ENCODE measurements at places on chromosomes 7 and 10.
A peak's percentile ranks its signal among the peaks of the same experiment; 100 is the strongest.

- DNase-seq, result peak; percentile 71
Measured at GRCh38 chr7:128705891-128706333, 33.2 kb upstream of the CALU start.

GRCh38 chr7:55129541-55130394, 111.0 kb downstream of the EGFR start:
- no peak for DNase-seq

GRCh38 chr10:117004227-117005025, 561 bp downstream of the SHTN1 start:
- DNase-seq, result peak; percentile 30

GRCh38 chr7:138001529-138002095, at the start of gene CREB3L2:
TSS of gene CREB3L2 (minus strand) at chr7:138002086. CDS start at chr7:138001705, 381 bp downstream.
- DNase-seq, result no peak

DNA sequence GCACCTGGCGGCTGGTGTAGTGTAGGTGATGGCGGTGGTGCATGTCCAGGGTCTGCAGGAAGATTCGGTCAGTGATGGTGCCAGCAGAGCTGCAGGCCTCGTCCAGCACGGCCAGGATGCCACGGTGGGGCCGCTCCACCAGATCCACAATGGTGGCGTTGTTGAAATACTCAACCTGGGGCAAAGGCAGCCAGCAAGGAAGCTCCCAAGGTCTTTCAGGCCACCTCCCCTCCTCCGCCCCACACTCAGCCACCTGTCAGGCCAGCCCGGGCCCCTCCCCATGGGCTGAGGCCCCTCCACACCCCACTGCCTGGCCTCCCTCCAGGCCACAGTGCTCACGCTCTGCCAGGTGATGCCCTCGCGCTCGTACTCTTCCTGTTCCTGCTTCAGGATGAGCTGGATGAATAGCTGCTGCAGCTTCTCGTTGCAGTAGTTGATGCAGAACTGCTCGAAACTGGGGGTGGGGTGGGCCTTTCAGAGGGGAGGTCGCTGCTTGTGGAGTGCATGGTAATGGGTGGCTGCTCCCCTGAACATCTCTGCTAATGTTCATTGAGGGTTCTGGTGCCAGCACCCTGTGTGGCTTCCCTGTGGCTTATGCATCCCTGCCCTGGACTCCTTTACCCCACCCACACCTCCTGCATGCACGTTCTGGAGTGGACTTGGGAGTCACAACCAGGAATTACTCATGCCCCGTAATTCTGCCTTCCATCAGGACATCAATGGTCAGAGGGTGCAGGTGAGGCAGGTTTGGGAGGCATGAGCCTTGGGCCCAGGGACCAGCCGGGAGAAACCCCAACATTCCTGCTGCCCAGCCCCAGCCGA, 8.9 kb downstream of the MYO1G start:
- DNase-seq, result no peak

GRCh38 chr7:158760936-158761335, 56.3 kb upstream of the NCAPG2 start:
- no peak for DNase-seq

- peak; percentile 73 for DNase-seq
Measured at GRCh38 chr10:59971915-59972314, 65.6 kb upstream of the CCDC6 start.

GRCh38 chr7:55526770-55527169, 45.5 kb downstream of the VOPP1 start:
- no peak for DNase-seq

GRCh38 chr10:20406281-20407104, 490.6 kb downstream of the NEBL start:
- no peak for DNase-seq

GRCh38 chr7:1385086-1385808, 74.0 kb downstream of the MICALL2 start:
- no peak for DNase-seq

- no peak for DNase-seq
Measured at GRCh38 chr7:31874631-31875386, 187.8 kb downstream of the PPP1R17 start.

GRCh38 chr7:159025161-159025779, 119.4 kb downstream of the VIPR2 start:
- no peak for DNase-seq

GRCh38 chr7:143360788-143361551, 1.5 kb downstream of the FAM131B start:
- DNase-seq, result no peak

- DNase-seq, result no peak
Measured at GRCh38 chr10:121063744-121064143, 212.6 kb downstream of the WDR11 start.

- no peak for DNase-seq
Measured at GRCh38 chr7:138460176-138460648, at the start of gene TRIM24. TSS of gene TRIM24 (plus strand) at chr7:138460259. CDS start at chr7:138460549, 290 bp downstream.

DNA sequence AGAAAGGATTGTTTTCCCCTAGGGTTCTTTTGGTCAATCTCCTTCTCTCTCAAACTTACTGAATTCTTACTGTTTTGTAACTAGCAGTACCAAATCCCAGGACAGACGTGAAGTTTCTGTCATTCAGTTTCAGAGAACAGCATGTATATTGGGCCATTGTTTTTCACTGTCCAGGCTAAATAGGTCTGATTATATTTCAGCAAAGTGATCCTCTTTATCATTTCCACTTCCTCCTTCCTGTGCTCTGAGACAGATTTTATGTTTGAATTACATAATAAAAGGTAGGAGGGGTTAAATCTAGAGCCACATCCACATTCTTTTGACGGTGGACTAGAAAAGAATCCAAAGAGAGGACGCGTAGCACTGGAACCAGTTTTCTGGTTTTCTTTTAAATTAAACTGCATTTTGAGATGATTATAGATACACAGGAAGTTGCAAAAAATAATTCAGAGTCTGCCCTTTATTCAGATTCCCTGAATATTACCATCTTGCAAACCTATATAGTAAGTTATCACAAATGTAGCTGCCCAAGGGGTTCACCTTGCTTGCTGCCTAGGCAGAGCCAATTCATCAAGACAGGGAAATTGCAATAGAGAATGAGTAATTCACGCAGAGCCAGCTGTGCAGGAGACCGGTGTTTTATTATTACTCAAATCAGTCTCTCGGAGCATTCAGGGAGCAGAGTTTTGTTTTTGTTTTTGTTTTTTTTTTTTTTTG, 40.1 kb downstream of the AKR1E2 start:
- no peak for DNase-seq

GRCh38 chr10:13349463-13350274, 1.6 kb upstream of the SEPHS1 start:
- no peak for DNase-seq

DNA sequence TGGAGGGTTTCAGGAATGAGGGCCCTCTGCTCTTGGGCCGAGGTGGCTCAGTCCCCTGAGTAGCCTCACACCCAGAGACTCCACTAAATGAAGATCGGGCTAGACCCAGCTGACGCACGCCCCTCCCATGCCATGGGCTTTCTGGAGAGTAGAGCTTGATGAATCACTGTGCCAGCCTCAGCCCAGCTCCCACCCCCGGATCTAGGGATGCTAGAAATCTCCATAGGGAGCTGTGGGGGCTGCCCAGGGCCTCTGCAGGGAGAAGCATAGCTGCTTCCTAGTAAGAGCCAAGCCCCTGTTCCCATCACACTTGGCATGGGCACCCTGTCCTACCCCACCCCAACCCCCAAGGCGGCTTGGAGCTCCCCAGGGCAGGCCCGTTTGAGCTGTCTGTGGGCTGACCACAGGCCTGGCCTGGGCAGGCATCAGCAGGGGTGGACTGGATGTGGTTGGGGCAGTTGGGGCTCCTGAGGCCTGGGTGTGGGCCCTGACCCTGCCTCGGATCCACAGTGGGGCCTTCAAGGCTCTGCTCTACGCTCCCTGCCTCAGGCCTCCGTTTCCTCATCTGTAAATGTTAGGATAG, 121.2 kb downstream of the ZMIZ1 start:
- DNase-seq, result no peak

- DNase-seq, result no peak
Measured at GRCh38 chr10:26138613-26139012, 78.0 kb upstream of the GAD2 start.

DNA sequence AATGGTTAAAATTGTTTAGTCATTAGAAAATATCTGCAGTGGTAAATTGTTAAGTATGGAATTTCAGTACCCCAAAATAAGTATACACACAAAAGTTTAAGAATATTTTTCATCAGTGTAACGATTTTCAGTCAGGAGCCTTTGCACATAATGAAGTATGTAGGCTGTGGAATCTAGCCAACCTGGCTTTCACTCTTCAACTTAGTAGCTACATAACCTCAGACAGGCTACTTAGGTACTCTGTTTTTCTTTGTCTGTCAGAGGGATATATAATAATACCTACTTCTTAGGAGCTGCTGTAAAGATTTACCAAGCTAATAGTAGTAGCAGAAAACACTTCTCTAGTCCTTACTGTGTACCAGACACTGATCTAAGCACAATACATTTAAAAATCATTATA, 137.5 kb downstream of the ZEB1 start:
- no peak for DNase-seq

DNA sequence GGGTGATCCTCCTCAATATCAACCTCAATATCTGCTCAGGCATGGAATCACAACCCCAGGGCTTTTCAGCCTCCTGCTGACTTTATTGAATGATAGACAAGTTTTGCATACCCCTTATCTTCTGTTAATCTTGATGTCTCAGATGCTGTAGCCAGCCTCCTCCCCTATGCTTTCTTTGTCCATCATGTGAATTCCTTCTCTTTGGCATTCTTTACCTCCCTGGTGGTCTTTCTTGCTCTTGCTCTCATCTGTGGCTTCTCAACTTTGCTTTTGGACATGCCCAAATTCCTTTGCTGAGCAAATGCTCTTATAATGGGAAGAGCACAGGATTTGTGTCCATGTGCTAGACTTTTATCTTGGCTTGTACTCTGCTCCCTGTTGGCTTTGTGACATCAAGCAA, 73.4 kb upstream of the FAM13C start:
- no peak for DNase-seq

DNA sequence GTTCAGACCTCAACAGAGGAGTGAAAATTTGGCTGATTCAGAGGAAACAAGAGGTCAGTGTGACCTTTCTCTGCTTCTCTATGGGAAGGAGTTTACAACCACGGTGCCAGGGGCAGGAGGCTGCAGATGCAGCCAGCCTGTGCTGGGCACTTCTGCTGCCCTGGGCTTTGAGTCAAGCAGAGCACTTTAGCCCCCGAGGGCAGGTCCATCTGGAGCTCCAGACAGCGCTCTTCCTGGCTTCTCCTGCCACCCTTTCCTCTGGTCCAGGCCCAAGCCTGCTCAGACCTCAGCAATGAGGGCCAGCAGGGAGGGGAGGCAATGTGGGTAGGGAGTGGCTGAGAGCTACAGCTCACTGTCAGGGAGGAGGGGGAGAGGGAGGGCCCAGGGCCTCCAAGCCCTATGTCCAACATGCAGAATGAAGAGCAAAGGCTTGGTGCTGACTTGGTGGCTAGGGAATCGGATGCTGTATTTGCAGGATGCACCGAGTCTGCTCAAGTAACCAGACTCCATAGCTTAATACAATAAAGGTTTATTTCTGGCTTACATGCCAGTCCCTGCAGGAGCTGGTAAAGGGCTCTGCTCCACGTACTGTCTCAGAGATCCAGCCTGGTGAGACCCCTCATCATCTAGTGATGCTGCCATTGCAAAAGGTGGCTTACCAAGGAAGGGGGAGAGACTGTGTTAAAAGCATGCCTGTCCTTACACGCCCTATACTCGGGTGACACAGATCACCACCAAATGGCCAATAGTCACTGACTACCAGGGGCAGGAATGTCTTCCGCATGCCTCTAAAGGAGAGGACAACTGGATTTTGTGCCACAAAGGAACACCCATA, 481.6 kb downstream of the RPS24 start:
- DNase-seq, result no peak

- DNase-seq, result no peak
Measured at GRCh38 chr10:96576277-96576980, 10.4 kb downstream of the TM9SF3 start.

GRCh38 chr10:58240531-58240930, 27.2 kb downstream of the IPMK start:
- DNase-seq, result no peak

DNA sequence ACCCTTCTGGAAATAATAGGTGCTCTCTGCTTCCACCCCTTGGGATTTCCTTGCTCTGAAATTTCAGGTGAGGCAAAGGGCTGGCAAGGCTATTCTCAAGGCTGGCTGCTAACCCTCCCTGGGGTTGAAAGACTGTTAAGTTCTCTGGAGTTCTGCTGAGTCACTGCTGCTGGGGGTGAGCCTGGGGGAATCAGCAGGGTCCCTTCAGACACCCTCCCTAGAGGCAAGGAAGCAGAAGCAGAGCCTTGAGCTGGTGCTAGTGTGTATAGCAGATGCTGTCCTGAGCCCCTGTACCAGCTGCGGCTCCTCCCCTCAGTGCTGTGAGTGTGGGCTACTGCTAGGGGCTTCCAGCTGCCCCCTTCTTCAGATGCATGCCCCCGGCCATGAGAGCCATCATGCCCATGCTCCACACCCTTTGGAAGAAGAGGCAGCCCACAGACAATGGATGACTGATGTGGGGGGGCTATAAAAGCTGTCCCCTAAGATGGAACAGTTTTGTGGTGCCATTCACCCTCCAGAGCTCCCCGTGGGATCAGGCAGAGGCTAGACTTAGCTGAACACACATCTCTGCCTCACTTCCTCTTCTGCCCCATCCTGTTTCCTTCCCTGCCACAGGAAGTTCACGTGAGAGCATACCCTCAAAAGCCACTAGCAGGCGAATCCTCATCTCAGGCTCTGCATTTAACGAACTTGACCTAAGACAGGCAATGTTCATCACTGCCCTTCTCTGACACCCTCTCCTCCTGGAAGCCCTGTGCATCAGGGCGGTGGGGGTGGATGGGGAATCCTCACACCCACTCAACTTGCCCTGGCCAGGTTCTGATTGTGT, 91.8 kb downstream of the SH3PXD2A start:
- no peak for DNase-seq

- no peak for DNase-seq
Measured at GRCh38 chr10:125144693-125145623, 15.4 kb downstream of the CTBP2 start.

DNA sequence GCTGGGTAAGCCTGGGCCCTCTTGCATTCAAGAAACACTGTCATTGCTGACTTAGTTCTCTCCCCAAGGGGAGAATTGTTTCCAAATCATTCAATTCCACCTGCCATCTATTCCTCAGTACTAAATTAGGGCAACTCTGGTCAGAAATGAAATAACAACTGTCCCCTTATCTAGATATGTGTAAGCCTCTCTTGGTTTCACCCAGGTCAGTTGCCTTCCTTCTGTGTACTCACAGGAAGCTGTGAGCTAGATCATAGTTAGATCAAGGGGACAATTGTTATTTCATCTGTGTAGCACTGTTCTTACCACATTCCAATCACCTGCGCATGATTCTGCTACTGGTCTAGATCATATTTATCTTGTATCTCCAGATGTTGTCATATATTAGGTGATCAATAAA, 483.0 kb upstream of the SORCS1 start:
- DNase-seq, result no peak

GRCh38 chr10:113879691-113880090, 25.2 kb downstream of the NHLRC2 start:
- peak; percentile 32 for DNase-seq

Measured in foreskin melanocyte (primary cell).